Thyroid gland (tissue), 4 donors: ENCODE measurements at places on chromosomes 16 and 17. TPM values are rescaled to one million over a fixed set of nuclear protein-coding genes. Genes with fewer than 3 reads are reported as not detected.

DNA sequence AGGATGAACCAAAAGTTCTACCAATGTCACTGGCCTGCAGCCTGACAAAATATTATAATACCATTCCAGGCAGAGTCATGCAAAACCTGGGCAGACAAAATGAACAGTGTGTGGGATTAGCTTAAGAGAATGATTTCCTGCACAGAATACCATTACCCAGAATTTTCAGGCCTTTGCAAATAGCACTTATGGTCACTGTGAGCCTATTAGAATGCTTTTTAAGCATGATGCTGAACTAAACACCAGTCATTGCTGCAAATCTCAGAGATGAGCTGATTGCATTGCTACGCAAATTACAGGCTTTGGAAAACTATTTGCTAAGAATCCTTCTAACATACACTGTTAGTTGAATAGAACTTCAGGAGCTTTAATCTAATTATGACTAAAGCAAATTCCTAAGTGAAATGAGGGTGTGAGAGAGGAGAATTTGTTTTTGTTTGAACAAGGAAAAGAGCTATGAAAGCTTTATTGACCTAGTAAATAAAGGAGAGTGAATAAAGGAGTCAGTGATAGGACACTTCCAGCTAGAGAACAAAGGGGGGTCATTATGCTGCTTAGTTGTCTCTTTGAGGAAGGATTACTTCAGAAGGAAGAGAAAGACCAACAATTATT, 398.8 kb downstream of the HS3ST3B1 start:
- no peak for DNase-seq

- DNase-seq: peak; percentile 47
Observed at GRCh38 chr16:324451-325334, 27.8 kb downstream of the AXIN1 start.

DNA sequence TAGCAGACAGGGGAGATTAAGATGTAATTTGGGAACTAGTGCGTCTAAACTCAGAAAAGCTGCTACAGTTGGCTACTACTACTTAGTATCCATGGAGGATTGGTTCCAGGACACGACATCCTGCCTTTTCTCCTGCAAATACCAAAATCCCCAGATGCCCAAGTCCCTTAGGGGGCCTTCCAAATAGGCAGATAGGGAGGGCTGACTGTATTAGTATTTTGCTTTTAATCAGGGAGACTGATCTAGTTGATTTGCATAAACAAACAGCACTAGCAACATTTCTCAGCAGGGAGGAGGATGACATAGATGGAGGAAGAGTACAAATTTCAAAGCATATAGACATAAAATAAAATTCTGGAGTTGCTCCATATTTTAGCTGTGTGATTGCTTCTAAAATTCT, 621.6 kb upstream of the GOT2 start:
- no peak for DNase-seq

DNA sequence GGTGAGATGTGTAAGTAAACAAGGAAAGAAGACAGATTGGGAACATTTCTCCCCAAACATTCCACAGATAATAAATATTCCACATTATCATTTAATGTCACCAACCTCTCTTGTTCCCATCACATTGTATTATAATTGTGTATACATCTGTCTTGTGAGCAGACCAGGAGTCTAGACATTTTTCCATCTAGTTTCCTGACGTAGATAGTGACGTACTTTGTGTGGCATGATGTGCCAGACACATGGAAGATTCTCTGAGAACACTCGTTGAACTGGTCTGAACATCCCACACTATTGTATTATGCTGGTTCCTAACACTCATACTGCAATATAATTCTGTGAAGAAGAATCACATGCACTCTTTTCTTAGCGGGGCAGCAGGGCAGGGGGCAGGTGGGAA, 34.0 kb downstream of the WSB1 start:
- DNase-seq: no peak

GRCh38 chr16:76771216-76771615, 419.8 kb upstream of the MON1B start:
- no peak for DNase-seq

DNA sequence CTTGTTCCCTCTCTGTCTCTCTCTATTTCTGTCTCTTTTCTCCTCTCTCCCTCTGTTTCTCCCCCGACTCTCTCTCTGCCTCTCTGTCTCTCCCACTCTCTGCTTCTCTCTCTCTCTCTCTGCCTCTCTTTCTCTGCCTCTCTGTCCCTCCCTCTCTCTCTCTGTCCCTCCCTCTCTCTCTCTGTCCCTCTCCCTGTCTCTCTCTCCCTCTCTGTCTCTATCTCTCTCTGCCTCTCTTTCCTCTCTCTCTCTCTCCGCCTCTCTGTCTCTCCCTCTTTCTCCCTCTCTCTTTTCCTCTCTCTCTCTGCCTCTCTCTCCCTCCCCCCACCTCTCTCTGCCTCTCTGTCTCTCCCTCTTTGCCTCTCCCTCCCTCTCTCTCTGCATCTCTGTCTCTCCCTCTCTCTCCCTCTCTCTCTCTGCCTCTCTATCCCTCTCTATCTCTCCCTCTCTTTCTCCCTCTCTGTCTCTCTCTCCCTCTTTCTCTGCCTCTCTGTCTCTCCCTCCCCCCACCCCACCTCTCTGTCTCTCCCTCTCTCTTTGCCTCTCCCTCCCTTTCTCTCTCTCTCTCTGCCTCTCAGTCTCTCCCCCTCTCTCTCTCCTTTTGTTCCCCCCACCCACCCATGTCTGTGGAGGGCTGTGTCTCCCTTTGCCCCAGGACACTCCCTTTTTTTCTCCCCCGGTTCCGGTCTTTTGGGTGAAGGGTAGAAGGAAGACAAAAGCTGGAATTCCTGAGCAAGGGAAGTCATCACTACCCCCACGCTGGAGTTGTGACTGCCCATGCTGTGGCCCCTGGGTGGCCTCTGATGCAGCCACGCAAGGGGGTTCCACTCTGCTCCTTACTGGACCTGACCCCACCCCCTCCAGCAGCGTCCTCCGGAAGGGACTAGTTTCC, 27.1 kb upstream of the MGAT5B start:
- no peak for DNase-seq

DNA sequence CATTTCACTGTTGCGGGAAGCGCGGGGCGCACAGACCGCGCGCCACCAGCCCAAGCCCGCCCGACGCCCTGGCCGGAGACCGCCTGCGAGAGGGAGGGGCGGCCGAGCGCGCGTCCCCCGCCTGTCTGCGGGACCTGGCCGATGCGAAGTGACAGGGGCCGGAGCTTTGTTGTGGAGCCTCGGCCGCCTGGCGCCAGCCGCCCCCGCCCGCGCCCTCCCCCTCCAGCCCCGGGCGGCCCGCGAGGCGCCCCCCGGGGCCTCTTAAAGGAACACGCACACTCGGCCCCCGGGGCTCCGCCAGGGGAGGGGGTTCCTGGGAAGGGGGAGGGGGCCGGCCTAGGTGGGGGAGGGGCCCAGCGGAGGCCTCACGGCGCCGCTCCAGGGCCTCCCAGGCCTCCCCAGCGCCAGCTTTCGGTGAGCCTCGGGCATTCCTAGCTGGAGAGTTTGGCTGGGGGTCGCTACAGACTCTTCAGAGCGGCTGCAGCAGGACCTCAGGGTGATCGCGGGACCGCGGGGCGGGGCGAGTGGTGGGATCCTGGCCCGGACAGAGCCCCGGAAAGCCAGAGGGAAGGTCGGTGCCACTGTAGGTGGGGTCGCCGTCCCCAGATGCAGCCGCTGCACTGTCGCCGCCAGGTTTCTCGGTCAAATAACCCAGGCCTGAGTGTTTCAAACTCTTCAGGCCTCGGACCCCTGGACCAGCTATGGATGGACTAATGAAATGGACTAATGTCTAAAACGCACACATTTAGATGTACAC, 2.4 kb upstream of the TBX2 start:
- no peak for DNase-seq

DNA sequence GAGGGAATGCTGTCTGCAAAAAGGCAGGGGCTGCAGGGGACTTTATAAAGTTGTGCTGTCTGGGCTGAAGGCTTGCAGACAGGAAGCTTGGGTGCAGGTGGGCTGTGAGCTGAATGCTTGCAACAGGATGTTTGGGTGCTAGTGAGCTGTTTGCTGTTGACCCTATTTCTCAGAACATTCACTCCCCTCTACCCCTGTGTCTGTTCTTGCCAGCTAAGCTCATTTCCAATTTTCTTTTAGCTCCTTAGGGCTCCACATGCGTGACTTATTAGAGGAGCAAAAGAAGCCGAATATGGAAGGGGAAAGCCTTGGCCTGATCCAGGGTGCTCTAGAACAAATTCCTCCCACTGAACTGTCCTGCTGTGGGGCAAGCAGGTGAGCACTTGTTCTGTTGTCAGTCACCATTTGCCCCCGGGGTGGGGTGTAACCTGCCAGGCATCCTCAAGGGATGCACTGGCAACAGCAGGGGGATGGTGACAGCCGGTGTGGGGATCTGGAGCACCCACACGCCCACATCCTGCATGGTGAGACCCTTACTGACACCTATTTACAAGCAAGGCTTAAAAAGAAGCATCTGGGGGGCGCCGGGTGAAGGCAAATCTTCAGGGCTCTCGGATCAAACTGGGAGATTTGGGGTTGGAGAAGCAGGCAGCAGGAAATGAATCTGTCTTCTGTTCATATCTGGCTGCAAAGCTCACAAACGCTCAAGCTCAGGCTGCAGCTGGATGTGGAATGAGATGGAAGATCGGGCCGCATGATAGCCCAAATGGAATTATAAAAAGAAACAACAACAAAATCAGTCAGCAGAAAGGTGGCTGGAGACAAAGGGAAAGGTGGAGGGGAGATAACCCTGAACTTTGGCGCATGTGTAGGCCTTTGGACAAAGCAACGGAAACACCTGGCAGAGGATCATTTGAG, 21.1 kb upstream of the NUP93 start:
- no peak for DNase-seq

DNA sequence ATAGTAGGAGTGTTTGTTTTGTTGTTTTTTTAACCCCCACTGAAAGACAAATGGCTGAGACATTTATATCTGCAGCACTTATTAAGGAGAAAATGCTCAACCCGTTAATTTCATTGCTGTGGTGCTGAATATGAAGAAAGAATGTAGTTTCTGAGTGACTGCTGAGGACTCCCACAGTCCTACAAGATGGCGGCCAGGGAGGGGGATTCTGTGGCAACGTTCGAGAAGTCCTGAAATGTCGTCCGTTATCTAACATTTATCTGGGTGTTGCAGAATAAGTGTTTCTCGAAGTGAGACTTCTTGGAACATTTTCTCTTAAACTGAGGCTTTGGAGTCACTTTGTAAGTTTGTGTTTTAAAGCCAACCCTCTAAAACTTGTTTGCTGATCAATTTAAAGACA, 530.4 kb downstream of the XYLT1 start:
- DNase-seq: no peak

GRCh38 chr16:71584543-71585317, 7.8 kb upstream of the TAT start:
- DNase-seq: no peak

- no peak for DNase-seq
Observed at GRCh38 chr17:61813211-61813610, 50.1 kb downstream of the BRIP1 start.

- DNase-seq: peak; percentile 10
Observed at GRCh38 chr16:79334127-79334526, 266.4 kb downstream of the MAF start.

- DNase-seq: no peak
Observed at GRCh38 chr17:36827081-36827480, 110.2 kb upstream of the LHX1 start.

DNA sequence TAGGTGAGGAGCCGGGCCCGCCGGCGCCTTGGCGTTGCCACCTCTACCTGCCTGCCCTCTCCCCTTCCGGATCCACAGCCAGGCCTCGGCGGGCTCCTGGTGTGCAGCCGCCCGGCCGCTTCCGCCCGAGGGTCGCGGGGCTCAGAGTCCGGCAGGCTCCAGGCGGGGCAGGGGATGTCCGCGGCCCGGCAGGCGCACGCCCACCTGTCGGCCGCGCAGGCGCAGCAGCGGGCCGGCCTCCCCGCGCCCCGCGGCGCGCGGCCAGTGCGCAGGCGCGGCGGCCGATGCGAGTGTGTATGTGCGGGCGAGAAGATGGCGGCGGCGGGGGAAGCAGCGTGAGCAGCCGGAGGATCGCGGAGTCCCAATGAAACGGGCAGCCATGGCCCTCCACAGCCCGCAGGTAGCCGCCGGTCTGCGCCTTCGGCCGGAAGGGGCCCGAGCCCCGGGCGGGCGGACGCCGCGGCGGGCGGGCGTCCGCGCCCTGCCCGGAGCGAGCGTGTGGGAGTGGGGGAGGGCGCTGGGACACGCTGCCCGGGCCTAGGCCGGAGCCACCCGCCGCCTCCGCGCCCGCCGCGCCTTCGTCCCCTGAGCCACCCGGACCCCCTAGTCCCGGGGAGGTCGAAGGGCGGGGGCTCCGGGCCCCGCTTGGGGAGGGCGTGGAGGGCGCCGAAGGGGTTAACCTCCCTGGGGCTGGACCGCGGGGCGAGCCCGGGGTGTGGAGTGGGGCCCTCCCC, at the start of gene USP10:
TSS of gene USP10 (plus strand) at position 289 of the 734 bp plus-strand sequence. CDS start at position 380, 91 bp downstream.
- DNase-seq: peak; percentile 77

GRCh38 chr17:7408252-7408727, 645 bp downstream of the NLGN2 start:
- no peak for DNase-seq

The RASD1 gene
- total RNA-seq: 147 TPM

The SNAI3 gene
- 1.3 TPM for total RNA-seq

The SLC5A10 gene
- total RNA-seq: not detected

The KRTAP4-6 gene
- total RNA-seq: not detected
